PC-3 (cell line): ENCODE measurements at places on chromosomes 3 and 15. TPM values are rescaled to one million over a fixed set of nuclear protein-coding genes. Genes with fewer than 3 reads are reported as not detected.

PLA2G4D gene
- total RNA-seq, result 0.17 and 0.55 TPM in 2 replicates

SCAP gene
- total RNA-seq, result 84.7 and 95.6 TPM in 2 replicates

TNFAIP8L3 gene
- total RNA-seq, result not detected in 2 replicates

NAALADL2 gene
- total RNA-seq, result 1.7 and 1.9 TPM in 2 replicates

SCAANT1 gene
- total RNA-seq, result not detected in 2 replicates

SOX14 gene
- total RNA-seq, result not detected in 2 replicates

TAGLN3 gene
- 2.6 and 4.3 TPM in 2 replicates for total RNA-seq

ACOX2 gene
- 9.8 and 10.8 TPM in 2 replicates for total RNA-seq

DNA sequence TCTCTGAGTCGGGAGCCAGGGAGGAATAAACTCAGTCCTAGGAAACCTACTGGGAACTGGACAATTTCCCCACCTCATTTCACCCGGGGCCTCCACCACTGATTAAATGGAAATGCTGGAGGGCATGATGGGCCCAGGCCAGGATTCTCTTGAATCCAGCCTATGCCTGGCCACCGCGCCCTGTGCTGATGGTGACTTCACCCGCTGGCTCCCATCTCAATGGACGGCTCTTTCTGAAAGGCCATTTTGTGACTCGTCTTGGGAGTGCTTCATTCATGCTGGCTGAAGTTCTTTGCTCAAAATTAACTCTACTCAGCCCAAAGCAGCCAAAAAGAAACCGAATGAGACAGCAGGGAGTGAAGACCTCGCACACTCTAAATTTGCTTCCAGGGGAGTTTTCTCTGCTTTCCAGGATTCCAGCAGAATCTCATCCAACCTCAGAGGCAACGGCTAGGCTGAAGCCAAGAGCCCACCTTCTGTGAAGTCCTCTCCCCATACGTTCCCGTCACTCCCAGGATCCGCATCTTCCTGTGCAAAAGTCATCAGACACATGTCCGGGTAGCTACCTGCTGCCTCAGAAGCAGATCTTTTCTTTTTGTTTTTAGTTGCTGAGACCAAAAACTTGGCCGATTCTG lies 266.0 kb upstream of the ICE2 start:
- no peak for DNase-seq

GRCh38 chr3:9316881-9317361 lies 45.9 kb upstream of the THUMPD3 start:
- DNase-seq, result no peak

- peak; percentile 72 for DNase-seq
Observed at GRCh38 chr3:124260206-124260915, 268.4 kb upstream of the ROPN1 start.

- DNase-seq, result peak; percentile 15
Observed at GRCh38 chr3:195226900-195227447, 44.0 kb downstream of the XXYLT1 start.

- DNase-seq, result no peak
Observed at GRCh38 chr15:82648257-82649103, 1.3 kb upstream of the CPEB1 start.

GRCh38 chr3:90253131-90253530 lies 1145.7 kb downstream of the EPHA3 start:
- no peak for DNase-seq

DNA sequence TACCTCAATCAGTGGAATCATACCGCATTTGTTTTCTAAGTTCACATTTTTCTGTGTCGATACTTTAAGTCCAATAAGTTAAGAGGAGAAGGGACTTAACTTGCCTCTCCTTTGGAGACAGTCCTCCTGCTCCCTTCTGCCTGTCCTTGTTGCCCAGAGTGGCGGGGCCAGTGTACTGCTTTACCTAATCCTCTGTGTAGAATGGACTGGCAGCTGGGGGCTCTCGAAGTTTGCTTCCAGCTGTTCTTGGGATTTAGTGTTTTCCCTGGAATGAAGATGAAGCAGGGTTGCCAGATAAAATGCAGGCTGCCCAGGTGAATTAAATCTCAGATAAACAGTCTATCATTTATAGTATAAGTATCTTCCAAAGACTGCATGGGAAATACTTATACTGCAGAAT lies 287.6 kb upstream of the C2CD4B start:
- no peak for DNase-seq

- DNase-seq, result no peak
Observed at GRCh38 chr3:197505796-197506548, 49.8 kb downstream of the BDH1 start.
